Stimulated activated CD8-positive, alpha-beta memory T cell treated with anti-CD3 and anti-CD28 coated beads, Interleukin-7, amount 100 ng/mL, for 4 hours (primary cell): ENCODE measurements at places on chromosomes 1 and 21.

GRCh38 chr1:18396247-18396980, 84.3 kb upstream of the KLHDC7A start:
- DNase-seq = no peak

DNA sequence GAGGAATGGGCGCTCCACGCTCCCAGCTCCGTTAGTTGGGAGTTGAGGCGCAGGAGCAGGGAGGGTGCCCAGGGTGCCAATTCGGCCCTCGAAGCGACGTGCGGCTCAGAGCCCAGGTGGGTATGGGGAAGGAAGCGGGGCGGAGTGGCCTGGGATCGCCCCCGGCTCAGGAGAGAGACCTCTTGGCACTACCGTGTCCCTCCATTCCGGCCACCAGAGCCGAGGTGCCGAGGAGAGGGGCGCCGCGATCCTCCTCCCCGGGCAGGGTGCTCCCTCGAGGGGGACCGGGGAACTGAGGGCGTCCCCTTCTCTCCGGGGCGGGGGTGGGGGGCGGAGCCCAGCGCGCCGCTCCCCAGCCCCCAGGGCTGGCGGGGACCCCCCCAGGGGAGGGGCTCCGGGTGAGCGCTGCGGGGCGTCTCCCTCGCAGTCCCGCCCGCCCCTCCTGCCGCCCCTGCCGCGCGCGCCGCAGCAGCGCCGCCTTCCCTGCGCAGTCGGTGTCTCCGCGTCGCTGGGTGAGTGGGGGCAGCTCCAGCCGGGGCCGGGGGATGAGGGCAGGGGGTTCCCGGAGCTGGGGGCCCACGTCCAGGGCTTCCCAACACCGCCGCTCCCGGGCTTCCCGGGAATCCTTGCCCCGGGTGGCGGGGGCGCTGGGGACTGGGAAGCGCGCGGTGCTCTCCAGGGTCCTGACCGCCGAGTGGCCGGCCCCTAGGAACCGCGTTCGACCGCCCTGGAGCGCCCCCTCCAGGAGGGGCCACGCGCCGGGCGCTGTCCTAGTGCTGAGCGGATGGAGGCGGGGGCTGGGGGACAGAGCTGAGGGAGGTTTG, at the start of gene HPCA:
TSS of gene HPCA (plus strand) at position 488 of the 824 bp plus-strand sequence. CDS start 2,408 bp downstream, outside the sequence.
- DNase-seq = no peak

GRCh38 chr1:68136187-68136586, 85.8 kb upstream of the DIRAS3 start:
- no peak for DNase-seq

DNA sequence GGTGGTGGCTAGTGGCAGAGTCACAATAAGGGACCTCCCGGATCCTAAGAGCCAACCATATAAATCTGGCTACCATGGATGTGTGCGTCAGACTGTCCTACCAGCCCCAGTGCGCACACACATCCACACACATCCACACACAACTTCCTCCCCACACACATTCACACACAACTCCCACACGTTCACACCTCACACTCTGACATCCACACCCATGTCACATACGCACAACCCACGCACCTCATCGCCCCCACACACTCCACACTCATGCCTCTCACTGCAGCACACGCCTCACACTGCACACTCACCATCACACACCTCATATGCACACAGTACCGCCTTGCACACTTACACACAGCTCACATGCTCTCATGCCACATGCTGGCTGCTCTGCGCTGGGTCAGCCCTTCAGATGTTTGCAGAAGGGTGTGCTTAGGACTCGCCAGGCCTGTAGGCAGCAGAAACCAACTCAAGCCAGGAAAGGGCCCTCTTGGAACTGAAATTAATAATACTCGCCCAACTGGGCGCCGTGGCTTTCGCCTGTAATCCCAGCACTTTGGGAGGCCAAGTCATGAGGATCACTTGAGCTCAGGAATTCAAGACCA, 3.0 kb downstream of the LDLRAD2 start:
- DNase-seq = no peak

DNA sequence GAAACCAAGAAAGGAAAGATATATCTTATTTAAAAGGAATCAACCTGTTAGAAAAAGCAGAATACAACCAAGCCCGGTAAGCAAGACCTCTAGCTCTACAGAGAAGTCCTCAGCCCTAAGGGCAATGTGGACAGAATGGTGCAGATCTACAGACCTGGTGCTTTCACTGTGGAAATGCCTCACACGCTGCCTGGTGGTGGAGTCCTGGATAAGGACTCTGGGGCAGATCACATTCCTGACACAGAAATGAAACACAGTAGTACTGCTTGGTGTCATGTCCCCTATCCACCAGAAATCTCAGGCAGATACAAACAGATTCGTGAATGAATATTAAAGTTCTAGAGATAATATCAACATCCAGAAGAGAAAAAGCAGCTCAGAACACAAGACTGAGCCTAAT, 6.8 kb downstream of the CNN3 start:
- no peak for DNase-seq

- DNase-seq = no peak
These were observed 74.0 kb downstream of the SYT6 start for GRCh38 chr1:114079596-114080190.

DNA sequence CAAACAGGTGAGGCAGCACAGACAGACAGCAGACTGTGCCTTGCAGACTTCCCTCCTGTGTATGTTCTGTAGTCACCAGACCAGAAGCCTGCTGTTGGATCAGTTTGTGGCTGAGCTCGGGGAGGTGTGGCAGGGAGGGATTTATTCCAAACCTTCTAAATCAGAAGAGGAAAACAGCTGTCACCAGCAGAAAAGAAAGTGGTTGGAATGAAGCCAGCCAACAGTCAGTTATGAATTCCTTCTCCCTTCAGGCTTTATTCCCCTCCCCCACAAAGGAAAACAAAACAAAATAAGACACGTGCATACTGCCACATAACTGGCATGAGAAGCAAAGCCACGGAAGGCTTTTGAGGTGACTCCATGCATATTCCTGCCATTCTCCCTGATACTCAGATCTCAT, 19.0 kb upstream of the PIGV start:
- DNase-seq = no peak

GRCh38 chr21:18387994-18388393, 15.6 kb downstream of the TMPRSS15 start:
- no peak for DNase-seq

GRCh38 chr21:39511102-39511501, 59.3 kb downstream of the SH3BGR start:
- no peak for DNase-seq

- DNase-seq = no peak
These were observed 600.5 kb downstream of the LTN1 start for GRCh38 chr21:28391938-28392849.

- no peak for DNase-seq
These were observed 22.0 kb downstream of the SELL start for GRCh38 chr1:169689395-169689794.

DNA sequence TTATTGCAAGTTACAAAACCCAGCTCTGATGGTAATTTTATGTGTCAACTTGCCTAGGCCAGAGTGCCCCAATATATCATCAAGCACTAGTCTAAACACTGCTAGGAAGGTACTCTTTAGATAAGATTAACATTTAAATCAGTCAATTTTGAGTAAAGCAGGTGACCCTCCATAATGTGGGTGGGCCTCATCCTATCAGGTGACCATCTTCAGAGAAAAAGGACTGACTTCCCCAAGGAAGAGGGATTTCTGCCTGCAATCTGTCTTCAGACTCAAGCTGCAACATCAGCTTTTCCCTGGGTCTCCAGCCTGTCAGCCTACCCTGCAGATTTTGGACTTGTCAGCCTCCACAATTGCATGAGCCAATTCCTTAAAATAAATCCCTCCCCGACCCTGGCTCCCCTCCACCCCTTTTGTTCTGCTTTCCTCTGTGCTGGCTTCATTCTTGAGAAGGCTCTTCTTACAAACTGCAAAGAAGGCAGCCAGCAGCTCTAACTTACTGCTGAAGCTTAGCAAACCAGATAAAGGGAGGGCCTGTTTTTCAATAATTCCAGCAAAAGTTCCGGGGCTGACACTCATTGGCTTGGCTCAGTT, 56.4 kb upstream of the RUNX3 start:
- no peak for DNase-seq

DNA sequence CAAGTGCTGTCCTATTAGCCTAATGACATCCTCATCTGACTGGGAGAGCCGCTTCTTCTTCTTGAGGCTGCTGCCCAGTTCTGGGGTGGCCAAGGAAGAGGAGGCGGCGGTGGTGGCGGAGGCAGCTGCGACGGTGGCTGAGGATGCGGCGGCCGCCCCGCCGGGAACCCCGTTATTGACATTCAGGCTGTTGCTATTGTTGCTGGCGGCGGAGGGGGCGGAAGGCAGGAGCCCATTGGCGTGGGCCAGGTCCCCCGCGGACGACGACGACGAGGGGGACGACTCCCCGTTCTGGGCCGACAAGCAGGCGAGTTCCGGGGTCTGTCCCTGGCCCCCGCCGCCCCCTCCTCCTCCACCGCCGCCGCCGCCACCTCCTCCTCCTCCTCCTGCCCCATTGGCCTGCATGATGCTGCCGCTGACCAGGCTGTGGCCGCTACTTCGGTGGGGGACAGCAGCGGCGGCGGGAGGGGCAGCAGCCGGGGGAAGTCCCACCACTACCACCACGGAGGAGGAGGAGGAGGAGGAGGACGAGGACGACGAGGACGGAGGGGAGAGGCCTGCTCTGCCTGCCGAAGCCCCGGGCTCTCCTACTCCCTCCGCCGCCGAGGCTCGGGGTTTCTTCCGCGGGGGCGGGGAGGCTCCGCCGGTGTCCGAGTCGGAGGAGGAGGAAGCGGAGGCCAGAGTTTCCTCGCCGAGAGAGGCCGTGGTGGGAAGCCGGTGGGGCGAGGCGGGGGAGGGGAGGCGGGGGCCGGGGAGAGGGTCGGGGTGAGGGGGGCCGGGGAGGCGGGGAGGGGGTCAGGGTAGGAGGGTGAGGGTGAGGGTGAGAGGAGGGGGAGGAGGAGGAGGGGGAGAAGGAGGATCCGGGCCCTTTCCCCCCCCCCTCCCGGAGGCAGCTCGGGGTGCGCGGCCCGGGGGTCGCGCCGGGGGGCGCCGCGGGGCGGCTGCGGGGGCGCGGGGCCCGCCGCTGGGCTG, 610 bp downstream of the WDR26 start:
- DNase-seq = peak; percentile 49

- DNase-seq = no peak
These were observed 10.7 kb upstream of the SLAMF8 start for GRCh38 chr1:159815926-159816325.

DNA sequence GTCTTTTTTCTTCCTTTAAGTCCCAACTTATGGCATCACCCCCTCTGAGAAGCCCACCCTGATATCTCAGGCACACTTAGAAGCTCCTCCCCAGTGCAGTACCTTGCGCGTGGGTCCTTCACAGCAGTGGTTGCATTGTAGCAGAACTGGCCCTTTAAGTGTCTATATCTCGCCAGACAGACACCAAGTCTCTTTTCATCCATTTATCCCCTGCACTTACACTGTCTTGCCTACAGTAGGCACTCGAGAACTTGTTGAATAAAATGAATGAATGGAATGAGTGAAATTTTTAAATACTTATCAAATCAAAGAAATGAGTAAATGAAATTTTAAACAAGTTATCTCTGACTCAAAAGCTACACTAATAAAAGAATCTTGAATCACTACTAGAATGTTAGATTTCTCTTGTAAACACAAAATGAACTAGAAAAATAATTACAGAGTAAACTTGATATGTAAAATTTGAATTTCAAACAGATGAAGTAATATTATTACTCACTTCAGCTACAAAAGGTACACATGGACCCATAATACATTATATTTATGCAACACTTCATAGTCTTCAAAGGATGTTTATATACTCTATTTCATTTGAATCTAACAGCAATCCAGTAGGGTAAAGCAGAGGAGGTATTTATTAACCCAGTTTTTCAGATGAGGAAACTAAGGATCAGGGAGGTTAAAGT, 54.7 kb upstream of the MAN1A2 start:
- DNase-seq = no peak

DNA sequence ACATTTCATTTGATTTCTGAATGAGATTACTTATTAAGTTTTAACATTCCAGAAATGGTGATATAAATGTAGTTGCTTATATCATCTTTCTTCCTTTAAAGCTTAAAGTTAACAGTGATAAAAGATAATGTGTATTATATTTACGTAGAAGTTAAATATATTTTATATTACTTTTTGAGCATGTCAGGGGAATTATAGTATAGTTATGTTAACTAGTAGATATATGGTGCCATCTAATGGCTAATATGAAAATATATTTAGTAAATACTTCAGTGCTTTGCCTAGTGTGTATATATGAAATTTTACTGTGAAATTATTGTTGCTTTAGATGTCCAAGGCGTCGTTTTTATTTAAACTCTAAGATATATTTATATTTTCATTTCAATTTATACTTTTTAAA, 51.5 kb downstream of the SYT14 start:
- no peak for DNase-seq

GRCh38 chr1:225848030-225848955, 33.9 kb downstream of the TMEM63A start:
- no peak for DNase-seq

DNA sequence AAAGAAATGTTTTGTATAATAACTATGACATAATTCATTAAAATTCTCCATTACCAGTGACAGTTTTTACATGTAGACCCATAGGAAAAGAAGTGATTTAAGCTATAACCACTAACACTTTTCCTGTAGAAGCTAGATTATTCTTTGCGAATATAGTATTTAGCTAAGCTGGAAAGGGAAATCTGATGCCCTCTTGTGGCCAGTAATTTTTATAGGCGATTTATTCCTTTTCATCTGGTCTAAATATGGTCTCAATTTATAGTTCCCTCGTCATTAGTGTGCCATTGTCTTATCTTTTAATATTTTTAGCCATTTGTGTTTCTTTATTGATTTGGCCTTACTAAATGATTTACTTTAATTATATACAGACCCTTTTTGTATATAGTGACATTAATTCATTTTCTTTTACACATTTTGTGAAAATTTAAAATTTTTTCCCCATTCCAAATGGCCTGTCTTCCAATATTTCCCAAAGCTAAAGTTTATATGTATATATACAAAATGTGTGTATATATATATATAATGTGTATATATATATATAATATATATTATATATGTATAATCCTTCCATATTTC, 26.7 kb downstream of the BTG3 start:
- DNase-seq = no peak

DNA sequence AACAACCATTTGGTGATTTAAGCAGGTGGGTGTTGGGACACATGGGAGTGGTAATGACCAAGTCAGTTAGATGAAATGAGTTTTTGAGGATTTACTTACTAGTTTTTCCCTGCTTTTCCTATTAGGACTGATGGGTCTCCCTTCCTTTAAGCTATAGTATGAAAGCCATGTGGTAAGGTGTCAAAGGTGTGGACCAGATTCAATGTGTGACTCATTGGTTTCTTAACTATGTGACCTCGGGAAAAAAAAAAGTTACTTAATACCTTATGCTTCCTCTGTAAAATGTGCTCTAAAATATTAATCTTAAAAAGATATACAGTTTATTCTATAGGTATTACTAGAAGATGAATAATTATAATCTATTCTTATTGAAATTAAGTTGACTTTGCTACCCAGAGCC, 93.7 kb downstream of the DUSP10 start:
- DNase-seq = no peak

DNA sequence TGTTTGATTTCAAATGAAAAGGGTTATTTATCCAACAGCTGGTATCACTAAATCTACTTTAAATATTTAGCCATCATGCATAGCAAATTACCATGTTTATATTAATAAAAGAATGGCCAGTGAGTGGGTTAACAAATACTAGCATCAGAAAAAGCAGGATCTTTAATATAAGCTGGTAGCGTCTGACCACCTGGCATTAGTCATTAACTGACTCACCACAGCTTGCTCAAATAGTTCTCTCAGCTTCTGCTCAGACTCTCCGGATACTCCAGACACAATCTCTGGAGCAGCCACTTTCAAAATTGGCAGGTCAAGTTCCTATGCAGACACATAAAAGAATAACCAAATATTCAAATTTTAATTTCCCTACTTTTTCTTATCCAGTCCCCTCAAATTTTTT, 29.6 kb downstream of the NVL start:
- DNase-seq = no peak

GRCh38 chr1:93033785-93034184, 45.3 kb upstream of the MTF2 start:
- no peak for DNase-seq
